Progenitor cell of endocrine pancreas (in vitro differentiated cells): ENCODE measurements at places on chromosomes 3 and 15. TPM values are rescaled to one million over a fixed set of nuclear protein-coding genes. Genes with fewer than 3 reads are reported as not detected.

- no peak for DNase-seq
Measured at GRCh38 chr15:25718597-25718996, 144.5 kb downstream of the ATP10A start.

GRCh38 chr3:71016178-71016845 lies 567.2 kb downstream of the FOXP1 start:
- no peak for DNase-seq

DNA sequence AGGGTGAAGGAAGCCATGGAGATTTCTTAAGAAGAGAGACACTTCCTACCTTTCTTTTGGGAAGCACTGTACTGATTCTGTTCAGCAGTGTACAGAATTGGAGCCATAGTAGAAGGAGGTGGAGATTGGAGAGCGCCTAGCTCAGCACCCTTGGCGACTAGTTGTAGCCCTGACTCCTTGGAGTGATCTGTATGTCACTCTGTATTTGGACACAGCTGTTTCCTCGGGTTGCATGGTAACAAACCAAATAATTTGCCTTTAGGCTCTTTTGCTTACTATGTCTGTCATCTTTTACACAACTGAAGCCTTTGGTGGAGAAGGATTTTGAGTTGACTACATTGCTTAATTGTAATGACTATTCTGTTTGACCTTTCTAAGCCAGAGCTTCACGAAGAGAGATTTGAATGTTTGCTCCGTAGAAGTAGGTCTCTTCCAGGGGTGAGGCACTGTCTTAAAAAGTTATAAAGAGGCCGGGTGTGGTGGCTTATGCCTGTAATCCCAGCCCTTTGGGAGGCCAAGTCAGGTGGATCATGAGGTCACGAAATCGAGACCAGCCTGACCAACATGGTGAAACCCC lies 77.1 kb downstream of the AKAP13 start:
- DNase-seq, result no peak

DNA sequence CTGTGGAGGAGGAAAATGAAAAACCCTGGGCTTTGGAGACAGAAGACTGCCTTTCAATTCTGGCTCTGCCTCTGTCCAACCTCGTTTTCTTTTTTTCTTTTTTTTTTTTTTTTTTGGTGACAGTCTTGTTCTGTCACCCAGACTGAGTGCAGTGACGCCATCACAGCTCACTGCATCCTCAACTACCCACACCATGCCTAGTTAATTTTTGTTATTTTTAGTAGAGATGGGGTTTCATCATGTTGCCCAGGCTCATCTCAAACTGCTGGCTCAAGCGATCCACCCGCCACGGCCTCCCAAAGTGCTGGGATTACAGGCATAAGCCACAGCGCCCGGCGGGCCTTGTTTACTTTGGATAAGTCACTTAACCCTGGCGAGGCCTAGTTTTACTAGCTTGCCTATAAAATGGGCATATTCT lies 66.3 kb upstream of the SLC25A26 start:
- DNase-seq, result no peak

GRCh38 chr3:31572236-31573004 lies 39.7 kb downstream of the STT3B start:
- DNase-seq, result no peak

DNA sequence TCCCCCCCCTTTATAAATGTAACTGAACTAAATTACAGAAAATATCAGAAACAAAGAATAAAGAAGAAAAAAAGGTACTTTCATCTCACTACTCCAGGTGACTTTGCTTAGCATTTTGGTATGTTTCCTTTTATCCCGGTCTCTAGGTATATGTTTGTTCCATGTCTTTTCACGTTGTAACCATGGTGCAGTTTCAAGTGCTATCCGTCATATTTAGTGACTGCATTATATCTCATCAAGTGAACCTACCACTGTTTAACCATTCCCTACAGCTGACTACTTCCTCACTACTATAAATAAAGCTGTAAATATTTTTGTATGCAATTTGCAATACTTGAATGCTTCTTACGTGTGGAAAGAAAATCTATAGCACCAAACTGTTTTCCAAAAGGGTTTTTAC lies 2.2 kb downstream of the BTBD1 start:
- no peak for DNase-seq

GRCh38 chr3:190281308-190282051 lies 40.8 kb downstream of the CLDN1 start:
- DNase-seq, result no peak

GRCh38 chr15:43939070-43939469 lies 112.3 kb downstream of the WDR76 start:
- DNase-seq, result no peak

- DNase-seq, result no peak
Measured at GRCh38 chr3:167863811-167864551, 128.5 kb downstream of the SERPINI1 start.

- DNase-seq, result no peak
Measured at GRCh38 chr15:75107908-75108838, 84.8 kb downstream of the PPCDC start.

GRCh38 chr3:105555206-105555605 lies 188.5 kb downstream of the ALCAM start:
- DNase-seq, result no peak

DNA sequence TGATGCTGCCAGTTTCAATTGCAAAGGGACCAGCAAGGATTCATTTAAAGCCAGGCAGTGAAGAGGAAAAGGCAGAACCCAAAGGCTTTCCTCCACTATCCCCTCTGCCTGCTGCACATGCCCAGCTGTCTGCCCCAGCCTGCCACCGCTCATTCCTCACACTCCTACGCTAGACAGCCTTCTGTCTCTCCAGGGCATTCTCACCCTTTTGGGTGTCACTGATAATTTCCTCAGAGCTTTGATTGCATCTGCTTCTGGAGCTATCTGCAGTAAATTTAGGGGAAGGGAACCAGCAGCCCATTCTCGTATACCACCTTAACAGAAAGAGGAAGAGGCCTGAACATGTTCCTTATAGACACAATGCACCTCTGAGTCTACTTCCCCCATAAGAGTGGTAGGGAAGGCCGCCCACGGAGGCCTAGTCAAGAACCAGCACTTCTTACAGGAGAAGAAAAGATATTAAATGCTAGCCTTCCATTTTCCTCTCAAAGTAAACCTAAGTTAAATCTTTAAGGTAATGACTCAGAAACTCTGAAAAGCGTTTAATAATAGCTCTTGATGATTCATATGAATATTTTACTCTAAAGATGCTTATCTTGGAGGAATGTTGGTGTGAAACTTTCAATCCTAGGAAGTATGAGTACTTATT lies 20.9 kb downstream of the NUDT16 start:
- no peak for DNase-seq

DNA sequence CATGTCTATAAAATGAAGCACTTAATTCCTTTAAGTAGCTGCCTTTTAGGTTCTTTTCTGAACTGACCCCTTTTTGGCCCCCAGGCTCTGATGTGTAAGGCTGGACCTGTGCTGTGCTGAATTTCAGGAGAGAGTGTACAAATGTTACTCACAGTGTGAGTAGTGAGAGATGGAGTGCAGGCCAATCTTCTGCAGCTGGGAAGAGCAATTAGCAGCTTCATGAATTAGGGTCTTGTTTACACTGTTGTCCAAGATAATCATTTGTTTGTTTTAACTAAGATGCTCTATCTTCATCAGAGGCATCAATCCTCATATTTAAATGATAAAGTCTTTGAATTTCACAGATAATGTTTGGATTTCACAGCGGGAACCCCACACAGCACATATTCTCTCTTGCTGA lies 19.4 kb downstream of the ARPP21 start:
- DNase-seq, result no peak

GRCh38 chr15:74542166-74543042 lies 1.4 kb downstream of the ARID3B start:
- no peak for DNase-seq

DNA sequence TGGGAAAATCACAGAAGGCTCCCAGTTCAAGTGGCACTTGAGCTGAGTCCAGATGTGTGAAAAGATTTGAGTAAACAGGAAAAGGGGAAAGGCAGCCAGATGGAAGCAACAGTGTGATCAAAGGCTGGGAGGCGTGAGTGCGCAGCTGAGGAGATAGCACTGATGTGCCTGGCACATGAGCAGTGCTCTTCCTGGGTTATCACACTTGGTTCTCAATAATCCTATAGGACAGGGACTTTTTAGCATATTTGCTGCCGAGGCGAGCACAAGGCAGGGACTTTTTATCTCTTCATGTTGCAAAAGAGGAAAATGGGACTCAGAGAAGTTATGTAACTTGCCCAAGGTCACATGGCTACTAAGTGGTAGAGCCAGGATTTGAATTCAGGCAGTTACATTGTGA lies 39.6 kb downstream of the CORO2B start:
- DNase-seq, result no peak

DNA sequence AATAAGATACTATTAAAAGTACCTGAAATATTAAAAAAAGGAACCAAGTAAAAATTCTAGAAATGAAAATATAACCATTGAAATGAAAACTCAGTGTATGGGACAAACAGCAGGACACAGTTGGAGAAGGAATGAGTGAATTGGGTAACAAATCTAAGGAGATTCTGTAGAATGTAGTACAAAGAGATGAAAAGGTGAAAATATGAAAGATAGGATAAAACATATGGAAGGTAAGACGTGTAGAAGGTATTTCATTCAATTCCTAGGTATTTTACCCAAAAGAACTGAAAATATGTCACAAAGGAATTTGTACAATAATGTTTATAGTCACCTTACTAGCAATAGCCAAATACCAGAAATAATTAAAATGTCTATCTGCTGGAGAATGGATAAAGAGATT lies 82.9 kb upstream of the CCNL1 start:
- DNase-seq, result no peak

- no peak for DNase-seq
Measured at GRCh38 chr15:65783872-65784271, 8.2 kb downstream of the DENND4A start.

GRCh38 chr15:99764522-99764921 lies 31.3 kb upstream of the LYSMD4 start:
- DNase-seq, result no peak

DNA sequence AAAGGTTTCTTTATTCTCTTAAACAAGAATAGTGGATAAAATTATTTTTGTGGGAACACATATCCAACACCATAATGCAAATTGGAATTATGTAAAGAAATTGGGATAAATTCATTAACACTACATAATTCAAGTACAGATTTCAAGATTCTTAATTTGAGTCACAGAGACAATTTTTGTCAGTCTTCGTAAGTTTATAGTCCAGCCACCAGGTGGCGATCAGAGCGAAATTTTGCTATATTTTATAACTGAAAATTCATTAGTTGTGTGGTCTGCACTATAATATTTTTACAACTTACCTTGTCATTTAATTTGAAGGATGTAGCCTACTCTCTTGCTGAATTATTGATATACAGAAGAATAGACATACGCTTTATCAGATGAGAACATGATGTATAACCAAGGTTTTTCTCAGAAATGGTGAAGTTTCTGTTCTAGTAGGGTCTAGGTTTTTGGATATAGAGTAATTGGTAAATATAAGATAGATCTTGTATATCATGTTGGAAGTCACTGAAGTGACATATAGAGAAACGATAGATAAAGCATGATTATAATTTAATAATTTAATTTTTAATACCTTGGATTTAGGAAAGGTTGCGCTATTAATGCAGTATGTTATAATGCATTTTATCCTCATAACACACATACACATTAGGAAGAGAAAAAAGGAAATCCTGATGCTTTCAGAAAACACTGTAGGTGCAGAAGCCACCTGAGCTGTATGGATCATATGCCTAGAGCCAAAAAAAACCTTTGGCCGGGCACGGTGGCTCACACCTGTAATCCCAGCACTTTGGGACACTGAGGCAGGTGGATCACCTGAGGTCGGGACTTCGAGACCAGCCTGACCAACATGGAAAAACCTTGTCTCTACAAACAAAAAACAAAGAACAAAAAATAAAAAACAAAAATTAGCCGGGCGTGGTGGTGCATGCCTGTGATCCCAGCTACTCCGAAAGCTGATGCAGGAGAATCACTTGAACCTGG lies 31.7 kb downstream of the PLSCR4 start:
- DNase-seq, result no peak

GRCh38 chr15:100631831-100632230 lies 29.4 kb downstream of the ASB7 start:
- no peak for DNase-seq

DNA sequence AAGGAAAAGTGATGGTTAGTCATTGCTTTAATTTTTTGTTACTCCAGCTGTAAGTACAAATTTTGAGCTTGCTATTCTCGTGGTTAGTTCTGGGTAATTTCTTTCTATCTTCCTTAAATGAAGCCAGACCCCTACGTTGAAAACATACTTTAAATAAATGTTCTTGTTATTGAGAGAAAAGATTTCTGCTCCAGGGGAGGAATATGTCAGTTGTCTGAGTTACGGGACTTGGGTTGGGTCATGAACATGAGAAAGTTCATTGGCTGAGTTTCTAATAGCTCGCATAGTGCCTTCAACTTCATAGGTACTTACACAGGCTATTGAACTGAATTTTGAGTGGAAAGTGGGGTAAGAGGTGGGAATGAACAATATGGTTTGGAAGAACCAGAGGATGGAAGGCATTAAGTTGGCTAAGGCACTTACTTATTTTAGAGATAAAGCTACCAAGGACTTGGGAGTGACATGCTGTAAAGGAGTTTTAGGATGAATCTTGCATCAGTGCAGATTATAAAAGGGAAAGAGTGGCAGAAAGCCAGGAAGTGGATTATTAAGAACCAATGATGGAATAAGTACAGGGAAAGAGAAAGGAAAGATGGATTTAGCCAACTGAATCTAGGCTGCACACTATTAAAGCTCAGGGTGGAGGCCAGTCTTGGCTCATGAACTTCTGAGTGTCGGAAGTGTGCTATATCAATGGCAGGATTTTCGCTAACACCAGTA lies 1.4 kb downstream of the RPSA start:
- DNase-seq, result no peak

- DNase-seq, result no peak
Measured at GRCh38 chr3:115788921-115789470, 165.7 kb downstream of the GAP43 start.

DNA sequence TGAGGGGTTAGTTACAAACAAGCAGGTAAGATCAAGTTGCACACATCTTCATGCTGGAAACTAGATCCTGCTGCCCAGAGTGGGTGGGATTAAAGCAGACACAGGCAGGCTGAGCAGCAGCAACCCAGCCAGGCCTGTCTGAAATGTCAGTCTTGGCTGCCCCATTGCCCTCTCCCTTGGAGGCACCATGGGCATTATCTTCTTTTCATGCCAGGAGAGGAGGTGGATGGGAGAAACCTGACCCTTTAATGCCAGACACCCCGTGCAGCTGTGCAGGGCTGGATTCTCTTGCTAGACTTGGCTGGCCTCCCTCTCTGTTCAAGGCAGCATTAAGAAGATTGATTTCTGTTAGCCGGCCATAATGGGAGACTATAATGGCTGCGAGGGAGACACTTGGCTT lies 23.0 kb upstream of the EPHB1 start:
- DNase-seq, result no peak

GRCh38 chr15:85543741-85544155 lies 163.3 kb downstream of the AKAP13 start:
- no peak for DNase-seq

The LRTM1 gene
- total RNA-seq, result not detected in 2 replicates

The RASGRF1 gene
- 0.16 and 0.17 TPM in 2 replicates for total RNA-seq

The ACTC1 gene
- total RNA-seq, result 3.5 and 5.3 TPM in 2 replicates

The AMIGO3 gene
- 0.86 TPM in 1 of 2 replicates, not detected in the other for total RNA-seq

The HIGD2B gene
- not detected in 2 replicates for total RNA-seq

The ADAMTSL3 gene
- total RNA-seq, result 0.24 and 0.38 TPM in 2 replicates

The CILP gene
- 0.22 and 0.29 TPM in 2 replicates for total RNA-seq

The VWA5B2 gene
- total RNA-seq, result 67.9 and 71.5 TPM in 2 replicates

The CLDN16 gene
- total RNA-seq, result 0.31 TPM in 2 replicates

The TNNC1 gene
- 3.3 and 3.6 TPM in 2 replicates for total RNA-seq

The NRG4 gene
- total RNA-seq, result 1.0 and 3.0 TPM in 2 replicates

The OXTR gene
- 3.0 and 3.1 TPM in 2 replicates for total RNA-seq

The MAGEL2 gene
- total RNA-seq, result 14.3 and 16.1 TPM in 2 replicates

The SHISA5 gene
- 157 and 162 TPM in 2 replicates for total RNA-seq

The IGSF11 gene
- total RNA-seq, result 2.2 and 2.5 TPM in 2 replicates

The FAM174B gene
- 33.4 and 37.0 TPM in 2 replicates for total RNA-seq
